ENCODE measurements at places on chromosomes 5 and 9. TPM values are rescaled to one million over a fixed set of nuclear protein-coding genes. Genes with fewer than 3 reads are reported as not detected.
A peak's percentile ranks its signal among the peaks of the same experiment; 100 is the strongest.

DNA sequence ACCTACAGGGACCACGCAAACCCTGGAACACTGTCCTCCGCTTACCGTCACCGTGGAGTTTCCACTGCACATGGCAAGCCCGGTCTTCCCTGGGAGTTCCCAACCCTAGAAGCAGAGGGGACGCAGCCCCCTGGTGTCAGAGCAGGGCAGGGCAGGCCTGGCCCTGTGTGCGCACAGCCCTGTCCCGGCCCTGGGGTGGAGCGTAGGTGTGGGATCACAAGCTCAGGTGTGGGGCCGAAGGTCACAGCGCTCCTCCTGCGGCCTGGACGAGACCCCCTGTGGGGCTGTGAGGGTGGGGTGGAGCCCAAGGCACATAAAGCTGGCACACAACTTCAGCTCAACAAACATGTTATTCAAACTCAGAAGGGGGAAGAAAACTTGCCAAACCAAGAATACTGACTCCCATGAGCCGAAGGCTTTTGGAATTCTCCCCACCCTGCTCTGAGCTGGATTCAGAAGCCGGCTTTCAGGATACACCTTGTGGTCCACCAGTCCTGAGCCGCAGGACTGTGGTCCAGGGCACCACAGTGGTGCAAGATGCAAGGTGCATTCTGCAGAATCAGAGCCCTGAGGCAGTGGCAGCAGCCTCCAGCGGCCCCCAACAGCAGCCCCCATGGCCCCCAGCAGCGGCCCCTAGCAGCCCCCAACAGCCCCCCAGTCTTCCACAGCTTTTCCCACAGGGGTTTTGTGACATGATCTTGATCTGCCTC is 11.8 kb upstream of the EXOC3 start:
- peak; percentile 73 for DNase-seq

DNA sequence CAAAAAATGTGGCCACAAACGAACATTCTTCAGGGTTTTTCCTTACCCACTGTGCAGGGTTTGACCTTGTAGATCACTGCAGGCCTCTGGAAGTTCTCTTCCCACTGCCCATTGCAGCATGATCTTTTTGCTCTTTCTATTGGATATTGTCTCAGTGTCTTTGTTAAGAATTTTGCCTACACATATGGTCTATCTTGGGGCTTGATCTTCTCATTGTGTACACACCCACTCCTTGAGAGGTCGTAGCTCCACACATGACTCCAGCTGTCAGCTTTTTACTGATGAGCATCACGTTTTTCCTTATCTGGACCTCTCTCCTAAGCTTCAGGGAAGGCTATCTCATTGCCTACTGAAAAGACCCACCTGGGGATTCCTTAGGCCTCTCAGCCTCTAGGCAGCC is 3.0 kb upstream of the GLRX start:
- DNase-seq: no peak

- DNase-seq: peak; percentile 10
These were observed 338.2 kb upstream of the TLE4 start for GRCh38 chr9:79233542-79233941.

DNA sequence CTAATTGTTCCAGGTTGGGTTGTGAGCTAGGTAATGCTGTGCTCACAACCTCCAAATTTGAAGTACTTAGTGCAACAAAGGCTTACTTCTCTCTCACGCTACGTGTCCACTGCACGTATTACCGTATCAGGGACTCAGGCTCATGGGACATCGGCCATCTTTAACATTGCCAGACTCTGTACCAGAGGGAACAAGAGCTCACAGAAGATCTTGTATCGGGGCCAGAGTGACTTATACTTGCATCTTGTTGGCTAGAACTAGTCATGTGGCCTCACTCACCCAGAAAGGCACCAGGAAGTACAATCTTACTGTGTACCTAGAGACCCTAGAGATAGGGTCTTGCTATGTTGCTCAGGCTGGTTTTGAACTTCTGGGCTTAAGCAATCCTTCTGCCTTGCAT is 81.1 kb upstream of the KLF9 start:
- DNase-seq: no peak

- DNase-seq: peak; percentile 10
These were observed 24.5 kb downstream of the CAVIN4 start for GRCh38 chr9:100602342-100602801.

DNA sequence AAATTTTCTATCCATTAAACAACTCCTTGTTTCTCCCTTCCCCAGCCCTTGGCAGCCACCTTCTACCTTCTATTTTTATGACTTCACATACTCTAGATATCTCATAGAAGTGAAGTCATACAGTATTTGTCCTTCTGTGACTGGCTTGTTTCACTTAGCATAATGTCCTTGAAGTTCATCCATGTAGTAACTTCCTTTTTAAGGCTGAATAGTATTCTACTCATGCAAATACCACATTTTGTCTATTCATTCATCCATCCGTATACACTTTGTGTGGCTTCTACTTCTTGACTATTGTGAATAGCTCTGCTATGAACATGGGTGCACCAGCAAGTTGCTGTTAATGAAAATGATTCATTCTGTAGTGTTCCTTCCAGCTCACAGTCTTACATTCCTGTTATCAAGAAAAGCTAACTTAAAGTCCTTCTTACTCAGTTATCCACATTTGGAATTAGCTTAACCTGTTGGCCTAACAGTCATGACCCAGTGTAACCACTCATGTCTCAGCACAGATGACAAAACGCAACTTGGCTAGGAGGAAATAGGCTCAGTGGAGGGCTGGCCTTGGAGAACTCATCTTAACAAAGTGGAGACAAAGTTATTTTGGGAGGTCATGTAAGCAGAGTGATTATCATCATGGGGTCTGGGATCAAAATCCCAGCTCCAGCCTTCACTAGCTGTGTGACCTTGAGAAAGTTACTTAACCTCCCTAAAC is 129.7 kb upstream of the MAP3K1 start:
- no peak for DNase-seq

DNA sequence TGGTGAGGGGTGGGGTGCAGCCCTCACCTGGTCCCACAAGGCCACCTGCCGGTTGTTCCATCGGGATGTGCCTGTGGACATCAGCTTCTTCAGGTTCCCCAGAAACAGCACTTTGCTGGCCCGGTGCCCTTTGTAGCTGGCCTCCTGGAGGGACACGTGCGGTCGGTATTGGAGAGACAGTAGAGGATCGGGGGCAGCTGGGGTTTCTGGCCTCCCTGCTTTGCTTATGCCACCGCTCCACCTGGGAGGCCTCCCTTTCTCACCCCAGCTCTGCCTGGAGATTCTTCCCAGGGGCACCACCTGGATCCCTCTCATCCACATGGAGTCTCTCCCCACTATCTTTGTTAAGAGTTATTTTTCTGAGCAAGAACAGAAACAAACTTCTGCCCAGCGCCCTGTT is 13.1 kb upstream of the TRIM14 start:
- DNase-seq: no peak

- no peak for DNase-seq
These were observed 19.0 kb downstream of the DYNC2I2 start for GRCh38 chr9:128637656-128638055.

GRCh38 chr9:128635266-128636023 is 21.2 kb downstream of the DYNC2I2 start:
- no peak for DNase-seq

- DNase-seq: no peak
These were observed 319.0 kb downstream of the BRINP1 start for GRCh38 chr9:119050281-119050680.

DNA sequence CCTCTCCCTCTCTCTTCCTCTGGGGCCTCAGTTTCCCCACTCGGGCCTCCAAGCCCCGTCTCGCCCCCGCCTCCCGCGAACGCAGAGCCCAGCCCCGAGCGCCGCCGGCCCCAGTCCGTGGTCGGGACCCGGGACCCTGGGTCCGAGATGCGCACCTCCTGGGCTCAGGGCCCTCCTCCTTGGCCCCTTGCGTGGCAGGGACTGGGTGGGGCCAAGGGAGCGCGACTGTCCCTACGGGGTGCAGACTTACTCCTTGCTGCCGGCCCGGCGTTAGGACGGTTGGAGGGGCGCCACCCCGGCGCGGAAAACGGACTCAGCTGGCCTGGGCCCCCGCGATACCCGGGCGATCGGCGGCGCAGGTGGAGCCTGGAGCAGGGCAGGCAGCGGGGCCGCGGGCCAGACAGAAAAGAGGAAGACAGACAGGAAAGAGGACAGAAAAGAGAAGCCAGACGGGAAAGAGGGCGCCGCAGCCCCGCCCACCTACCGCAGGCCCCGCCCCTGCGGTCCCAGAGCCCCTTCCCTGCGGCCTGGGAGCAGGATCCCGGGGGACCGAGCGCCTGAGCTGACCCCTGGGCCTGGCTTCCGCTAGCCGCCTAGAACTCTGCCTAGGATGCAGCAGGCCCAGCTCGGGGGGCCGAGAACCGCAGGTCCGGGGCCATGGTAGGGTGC is at the start of gene GBGT1:
GBGT1 (minus strand) TSS at position 411 of the 669 bp plus-strand sequence. CDS start 1,502 bp downstream, outside the sequence.
- DNase-seq: peak; percentile 48

- DNase-seq: no peak
These were observed 1.0 kb upstream of the EFNA5 start for GRCh38 chr5:107671742-107672210.

DNA sequence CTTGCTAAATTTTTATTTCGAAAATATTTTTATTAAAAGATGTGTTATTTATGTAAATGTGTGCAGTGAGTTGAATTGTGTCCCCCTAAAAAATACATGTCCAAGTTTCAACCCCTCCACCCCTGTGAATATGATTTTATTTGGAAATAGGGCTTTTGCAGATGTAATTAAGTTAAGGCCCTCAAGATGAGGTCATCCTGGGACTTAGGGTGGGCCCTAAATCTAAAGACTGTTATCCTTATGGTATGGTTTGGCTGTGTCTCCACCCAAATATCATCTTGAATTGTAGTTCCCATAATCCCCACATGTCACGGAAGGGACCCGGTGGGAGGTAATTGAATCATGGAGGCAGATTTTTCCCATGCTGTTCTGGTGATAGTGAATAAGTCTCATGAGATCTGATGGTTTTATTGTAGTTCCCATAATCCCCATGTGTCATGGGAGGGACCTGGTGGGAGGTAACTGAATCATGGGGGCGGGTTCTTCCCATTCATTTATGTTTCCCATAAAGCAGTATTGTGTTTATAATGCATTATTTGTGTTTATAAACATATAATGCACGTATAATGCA is 1.5 kb upstream of the TMED7 start:
- no peak for DNase-seq

DNA sequence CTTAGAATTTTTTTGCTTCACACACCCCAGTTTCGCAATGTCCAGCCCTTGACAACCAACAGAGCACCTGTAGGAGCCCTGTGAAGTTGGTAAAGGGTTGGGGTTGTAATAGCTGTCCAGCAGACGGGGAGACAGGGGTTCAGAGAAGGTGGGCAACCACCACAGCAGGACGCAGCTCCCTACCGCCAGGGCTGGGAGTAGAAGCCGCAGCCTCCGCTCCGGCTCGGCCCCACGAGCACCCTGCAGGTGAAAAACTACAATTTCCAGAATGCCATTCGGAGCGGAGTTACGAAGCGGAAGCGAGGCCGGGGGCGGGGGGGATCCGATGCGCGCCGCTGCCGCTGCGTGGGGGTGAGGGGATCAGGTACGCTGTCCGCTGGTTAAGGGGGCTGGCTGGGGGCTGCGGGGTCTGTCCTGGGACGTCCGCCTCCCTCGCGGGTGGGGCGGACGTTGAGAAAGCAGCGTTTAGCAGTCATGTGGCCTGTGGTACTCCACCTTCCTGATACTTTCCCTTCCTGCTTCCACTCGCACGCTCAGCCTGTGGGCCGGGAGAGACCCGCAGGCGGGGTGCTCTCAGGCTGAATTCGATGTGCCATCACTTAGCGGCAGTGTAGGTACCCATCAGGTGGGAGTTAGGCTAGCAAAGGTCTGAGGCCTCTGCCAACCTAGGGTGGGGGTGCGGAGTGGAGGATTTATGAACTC is at the start of gene TRMT10B:
TRMT10B (plus strand) TSS at position 317 of the 702 bp plus-strand sequence. CDS start 8,127 bp downstream, outside the sequence.
- DNase-seq: peak; percentile 88

DNA sequence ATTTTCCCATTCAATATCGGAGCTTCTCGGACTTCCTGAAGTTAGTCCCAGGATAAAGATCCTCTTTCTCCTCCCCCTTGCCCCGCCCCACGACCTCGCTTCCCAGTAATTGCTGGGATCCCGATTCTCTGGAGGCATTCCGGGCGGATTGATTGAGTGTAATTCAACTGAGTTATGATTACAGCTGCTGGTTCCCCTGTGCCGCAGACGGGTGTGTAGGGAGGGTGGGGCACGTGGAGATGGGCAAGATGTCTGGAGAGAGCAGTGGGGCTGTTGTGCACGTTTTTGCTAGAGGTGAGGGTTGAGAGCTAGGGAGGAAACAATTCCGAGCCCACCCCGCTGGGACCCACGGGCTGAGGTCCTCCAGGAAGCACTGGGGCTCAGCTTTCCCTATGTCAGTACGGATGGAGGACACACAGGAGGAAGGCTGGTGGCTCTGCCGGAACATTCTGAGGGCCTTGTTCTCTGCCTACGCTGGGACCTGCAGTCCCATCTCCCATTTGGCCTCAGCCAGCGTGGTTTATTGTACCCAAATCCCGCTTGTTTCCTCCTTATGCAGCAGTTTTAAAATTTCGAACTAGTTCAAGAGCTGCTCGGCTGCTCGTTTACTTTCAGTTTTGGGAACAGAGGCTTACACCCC is 2.4 kb upstream of the DMRT2 start:
- peak; percentile 43 for DNase-seq

Gene GLRA1
- total RNA-seq: not detected

Gene LCN9
- not detected for total RNA-seq

Gene ABLIM3
- total RNA-seq: 0.07 TPM

Gene HTR1A
- total RNA-seq: not detected

Gene ABCA1
- total RNA-seq: 5.2 TPM

Gene OTULINL
- total RNA-seq: 10.9 TPM

Gene LIFR
- 0.09 TPM for total RNA-seq

Gene FIBCD1
- not detected for total RNA-seq
